Left renal pelvis (tissue), 4 donors: ENCODE measurements at places on chromosomes 16 and 17. TPM values are rescaled to one million over a fixed set of nuclear protein-coding genes. Genes with fewer than 3 reads are reported as not detected.

KRT28 gene
- polyA plus RNA-seq, result not detected

- DNase-seq, result no peak
Measured at GRCh38 chr17:81537856-81538555, 9.8 kb downstream of the FSCN2 start.

GRCh38 chr17:71464751-71465150 lies 656.1 kb upstream of the SOX9 start:
- DNase-seq, result no peak

DNA sequence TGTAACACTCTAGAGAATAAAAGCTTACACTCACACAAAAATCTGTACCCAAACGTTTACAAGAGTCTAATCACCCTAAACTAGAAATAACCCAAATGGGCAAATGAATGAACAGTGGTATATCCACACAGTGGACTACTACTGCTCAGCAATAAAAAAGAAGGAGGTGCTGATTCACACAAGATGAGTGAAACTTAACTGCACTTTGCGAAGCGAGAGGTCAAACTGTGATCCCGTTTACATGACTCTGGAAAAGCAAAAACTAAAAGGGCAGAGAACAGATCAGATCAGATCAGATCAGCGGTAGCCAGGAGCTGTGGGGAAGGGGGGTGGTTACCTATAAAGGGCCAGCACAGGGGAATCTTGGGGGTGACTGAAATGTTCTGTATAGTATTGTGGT lies 113.4 kb downstream of the TRIM37 start:
- no peak for DNase-seq

GRCh38 chr17:39652587-39653315 lies 12.4 kb upstream of the TCAP start:
- no peak for DNase-seq
